ENCODE measurements at places on chromosomes 7 and 10.

DNA sequence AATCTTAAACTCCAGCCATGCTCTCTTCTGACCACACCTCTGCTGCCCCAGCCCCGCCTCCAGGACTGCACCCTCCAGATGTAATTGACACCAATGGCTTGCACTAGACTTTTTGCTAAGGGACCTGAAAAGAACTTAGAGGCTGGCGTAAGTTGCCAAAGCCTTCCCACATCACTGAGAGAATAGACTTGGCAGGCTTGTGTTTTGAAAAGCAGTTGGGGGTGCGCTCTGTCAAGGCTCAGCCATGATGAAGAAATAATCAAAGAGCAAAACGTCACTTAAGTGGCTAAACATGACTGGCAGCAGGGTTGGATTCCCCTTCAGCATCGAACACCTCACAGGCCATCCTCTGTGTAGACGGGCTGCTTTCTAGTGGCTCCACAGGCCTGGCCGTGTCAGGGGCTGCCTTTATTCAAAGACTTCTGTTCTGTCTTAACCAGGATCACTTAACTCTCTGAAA, 195.2 kb upstream of the C7orf33 start:
- no peak for DNase-seq

- DNase-seq = no peak
Measured at GRCh38 chr7:149732611-149733010, 40.8 kb downstream of the ZNF467 start.

- no peak for DNase-seq
Measured at GRCh38 chr7:16875861-16876260, 5.9 kb downstream of the AGR3 start.

DNA sequence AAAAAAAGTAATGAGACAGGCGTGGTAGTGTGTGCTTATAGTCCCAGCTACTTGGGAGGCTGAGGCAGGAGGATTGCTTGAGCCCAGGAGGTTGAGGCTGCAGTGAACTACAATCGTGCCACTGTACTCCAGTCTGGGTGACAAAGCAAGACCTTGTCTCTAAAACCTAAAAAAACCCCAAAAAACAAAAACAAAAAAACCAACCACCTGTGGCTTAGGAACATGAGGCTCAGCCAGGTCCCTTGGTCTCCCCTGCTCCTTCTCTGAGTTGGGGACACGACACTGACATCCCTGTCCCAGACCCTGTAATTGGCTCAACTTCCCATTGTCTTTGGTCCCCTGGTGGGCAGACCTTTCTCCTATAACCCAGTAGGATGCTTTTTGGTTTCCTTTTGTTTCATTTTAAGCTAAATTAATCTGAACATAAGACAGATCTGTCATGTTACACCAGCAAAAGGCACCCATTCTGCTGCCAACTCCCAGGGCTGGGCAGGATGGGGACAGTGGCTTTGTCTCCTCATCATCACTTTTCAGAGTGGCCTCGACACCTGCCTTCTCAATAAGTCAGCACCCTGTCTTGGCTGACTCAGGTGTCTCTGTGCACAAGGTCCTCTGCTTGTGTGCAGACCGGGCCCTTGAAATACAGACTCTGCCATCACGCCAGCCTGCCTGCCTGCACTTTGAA, 74.4 kb downstream of the MYL10 start:
- DNase-seq = no peak

DNA sequence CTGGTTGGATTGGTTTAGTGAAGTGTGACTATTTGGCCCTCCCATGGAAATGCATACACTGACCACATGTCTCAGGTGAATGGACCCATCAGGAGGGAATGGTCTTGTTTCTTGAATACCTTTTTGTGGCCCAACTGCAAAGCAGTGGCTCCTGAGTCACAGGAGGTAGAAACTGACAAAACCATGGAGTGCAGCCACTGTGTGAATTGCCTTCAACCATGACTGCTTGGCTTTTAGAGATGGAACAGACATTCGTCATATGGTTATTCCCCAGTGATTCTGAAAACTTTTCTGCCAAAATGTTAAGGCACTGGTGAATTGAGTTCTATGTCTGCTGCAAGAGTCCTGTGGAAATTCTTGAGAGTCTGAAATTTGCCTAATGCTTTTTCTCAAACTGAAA, 64.7 kb downstream of the CDK14 start:
- no peak for DNase-seq

GRCh38 chr10:96212911-96213310, 58.5 kb downstream of the BLNK start:
- no peak for DNase-seq

- no peak for DNase-seq
Measured at GRCh38 chr7:50676740-50677637, 105.7 kb downstream of the GRB10 start.

DNA sequence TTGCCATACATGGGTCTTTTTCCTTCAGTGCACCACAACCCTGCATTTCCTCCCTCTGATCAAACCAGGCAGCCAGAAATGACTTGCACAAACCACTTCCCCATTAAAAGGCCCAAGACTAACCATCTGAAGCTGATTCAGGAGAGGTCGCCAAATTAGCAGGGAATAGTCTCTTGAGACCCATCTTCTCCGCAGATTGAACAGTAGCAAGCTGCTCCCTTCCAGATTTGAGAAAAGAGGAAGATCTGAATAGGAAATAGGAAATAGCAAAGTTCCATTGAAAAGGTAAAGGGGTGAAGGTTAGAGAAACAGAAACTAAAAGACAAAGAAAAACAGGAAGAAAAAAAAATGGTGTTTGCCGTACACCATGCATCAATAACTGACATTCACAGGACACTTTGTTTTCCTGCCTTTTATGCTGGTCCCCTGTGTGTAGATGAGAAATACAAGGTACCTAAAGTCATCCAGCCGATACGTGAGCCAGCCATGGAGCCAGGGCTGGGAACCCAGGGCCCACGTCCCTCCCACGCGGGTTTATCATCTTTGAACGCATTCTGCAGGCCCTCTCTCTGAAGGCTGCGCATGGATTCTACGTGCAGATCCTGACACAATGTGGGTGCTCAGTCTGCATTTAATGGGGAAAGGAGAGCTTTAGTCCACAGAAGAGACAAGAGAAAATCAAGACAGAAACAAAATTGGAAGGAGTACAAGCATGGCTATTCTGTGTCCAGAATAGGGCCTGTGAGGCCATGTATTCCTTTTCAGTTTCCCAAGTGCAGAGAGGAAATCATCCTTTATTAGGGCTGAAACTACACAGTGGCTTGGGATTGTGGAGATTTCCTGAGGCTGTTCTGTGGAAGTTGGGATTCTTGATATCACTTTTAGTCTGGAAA, 268.4 kb upstream of the NPVF start:
- no peak for DNase-seq

DNA sequence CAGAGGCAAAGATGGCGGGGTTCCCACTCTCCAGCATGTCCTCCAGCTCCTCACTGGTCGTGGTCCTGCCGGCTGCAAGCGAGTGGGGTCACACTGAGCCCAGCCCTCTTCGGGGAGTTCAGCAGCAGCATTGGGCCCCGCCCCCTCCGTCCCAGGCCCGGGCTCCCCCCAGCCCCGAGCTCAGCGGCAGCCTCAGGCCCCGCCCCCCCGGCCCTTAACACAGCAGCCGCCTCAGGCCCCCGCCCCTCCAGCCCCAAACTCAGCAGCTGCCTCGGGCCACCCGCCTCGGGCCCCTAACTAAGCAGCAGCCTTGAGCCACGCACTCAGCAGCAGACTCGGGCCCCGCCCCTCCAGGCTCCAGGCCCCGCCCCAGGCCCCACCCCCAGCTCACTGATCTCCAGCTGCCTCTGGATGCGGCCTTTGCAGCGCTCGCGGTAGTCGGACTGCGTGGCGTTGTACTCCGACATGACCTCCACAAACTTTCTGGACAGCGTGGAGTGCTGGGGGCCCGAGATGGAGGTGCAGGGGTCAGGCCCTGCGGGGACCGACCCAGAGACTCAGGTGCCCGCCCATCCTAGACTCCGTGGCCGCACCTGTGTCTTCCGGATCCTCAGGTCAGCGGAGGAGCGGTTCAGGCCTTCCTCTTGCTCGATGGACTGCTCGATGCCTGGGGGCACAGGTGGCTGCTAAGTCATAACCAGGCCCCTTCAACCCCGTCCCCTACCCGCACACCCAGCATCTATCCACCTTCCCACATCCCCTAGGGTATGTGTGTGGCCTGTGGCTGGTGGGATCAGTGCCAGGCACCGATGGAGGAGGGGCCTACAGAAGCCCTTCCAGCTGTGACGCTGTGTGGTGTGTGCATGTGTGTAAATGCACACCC, 15.5 kb downstream of the STX1A start:
- DNase-seq = no peak

DNA sequence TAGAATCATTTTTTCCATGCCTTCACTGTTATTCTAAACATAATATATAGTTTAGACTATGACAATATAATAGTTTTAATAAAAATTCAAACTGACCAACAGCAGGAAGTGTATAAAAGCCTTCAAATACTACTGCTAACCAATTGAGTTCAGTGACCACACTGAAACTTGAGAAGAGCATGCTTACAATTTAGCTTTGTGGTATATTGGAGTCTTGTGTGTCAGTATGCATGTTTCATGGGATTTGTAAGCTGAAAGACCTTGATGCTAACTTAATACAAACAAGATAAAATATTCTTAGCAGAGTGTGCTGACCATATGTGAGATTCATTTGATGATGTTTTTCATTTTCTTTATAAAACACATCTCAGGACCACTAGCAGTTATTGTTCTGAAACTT, 395.5 kb downstream of the SUGCT start:
- DNase-seq = no peak

DNA sequence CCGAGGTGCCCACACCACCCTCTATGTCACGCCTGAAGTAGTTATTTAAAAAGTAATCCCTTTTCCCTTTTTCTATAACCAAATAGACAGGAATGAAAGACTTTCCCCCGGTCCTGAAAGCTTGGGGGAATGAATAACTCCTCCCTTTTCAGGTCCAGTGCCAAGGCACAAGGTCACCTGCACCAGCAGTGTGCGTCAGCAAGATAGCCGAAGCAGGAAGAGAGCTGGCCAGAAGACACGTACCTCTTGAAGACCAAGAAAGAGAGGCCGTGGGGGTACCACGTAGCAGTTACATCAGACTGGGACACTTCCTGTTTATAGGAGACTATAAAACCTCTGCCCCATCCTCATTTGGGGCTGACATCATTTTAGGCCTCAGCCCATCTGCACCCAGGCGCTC, 10.7 kb upstream of the AKR1B1 start:
- no peak for DNase-seq

DNA sequence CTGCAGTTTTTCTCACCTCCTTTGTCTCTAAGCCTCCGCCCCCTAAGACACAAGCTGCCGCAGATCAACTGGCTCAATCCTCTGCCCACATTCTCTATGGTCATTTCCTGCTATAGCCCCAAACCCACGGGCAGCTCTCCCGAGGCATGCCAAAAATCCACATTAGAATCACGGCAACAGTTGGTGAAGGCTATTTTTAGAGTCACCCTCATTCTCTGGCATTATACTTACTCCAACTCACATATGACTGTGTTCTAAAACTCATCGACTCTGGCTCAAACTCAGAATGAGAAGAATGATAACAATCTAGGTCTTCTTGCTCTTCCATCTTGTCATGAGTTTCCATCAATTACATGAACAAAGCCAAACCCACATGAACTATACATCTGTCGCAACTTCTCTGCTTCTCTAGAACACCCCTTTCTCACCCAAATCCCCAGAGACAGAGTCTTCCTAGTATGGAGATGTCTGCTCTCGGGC, 10.9 kb upstream of the KIAA1549 start:
- DNase-seq = no peak

GRCh38 chr10:7773845-7774801, 13.7 kb downstream of the KIN start:
- DNase-seq = peak; percentile 52

GRCh38 chr10:71092812-71093401, 119.5 kb upstream of the UNC5B start:
- DNase-seq = no peak

Measured in PC-3 (cell line).